Activated T-helper 1 cell treated with anti-CD3 and anti-CD28 coated beads, Interleukin-2, amount 50 U/mL, for 16 hours (primary cell): ENCODE measurements at places on chromosomes 1 and 21.

GRCh38 chr21:32423320-32424190 lies 11.0 kb downstream of the EVA1C start:
- no peak for DNase-seq

GRCh38 chr1:165052936-165053335 lies 303.6 kb downstream of the LMX1A start:
- no peak for DNase-seq

DNA sequence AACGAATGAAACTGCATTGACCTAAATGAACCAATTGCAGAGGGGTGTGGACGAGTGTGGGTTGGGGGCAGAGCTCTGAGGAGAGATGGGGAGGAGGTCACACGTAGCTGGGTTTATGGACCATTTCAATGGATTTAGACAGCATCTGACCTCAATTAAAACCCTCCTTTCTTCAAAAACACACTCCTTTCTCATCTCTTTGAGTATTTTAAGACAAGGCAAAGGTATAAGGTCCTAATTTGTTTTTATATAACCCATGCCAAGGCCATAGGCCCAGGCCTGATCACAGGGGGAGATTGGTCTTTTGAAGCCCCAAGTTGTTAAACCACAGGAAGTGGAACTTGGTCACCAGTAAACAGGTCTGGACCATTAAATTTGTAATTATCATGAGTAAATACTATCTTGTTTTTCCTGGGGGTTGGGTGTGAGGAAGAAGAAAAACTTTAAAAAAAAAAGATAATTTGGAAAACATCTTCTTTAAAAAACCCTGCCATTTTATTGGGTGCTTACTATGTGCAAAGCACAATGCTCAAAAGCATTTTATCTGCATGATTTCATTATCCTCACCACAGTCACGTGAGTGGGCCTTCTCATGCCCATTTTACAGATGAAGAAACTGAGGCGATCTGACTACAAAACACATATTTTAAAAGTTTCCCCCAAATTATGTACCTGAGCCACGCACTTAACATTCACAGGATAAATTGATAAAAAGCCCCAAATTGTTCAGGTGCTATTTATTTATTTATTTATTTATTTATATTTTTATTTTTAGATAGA lies 8.9 kb upstream of the INAVA start:
- DNase-seq: no peak

- DNase-seq: no peak
These were observed 39.1 kb upstream of the LRP8 start for GRCh38 chr1:53366901-53367502.

- no peak for DNase-seq
These were observed 1.7 kb upstream of the CLDN14 start for GRCh38 chr21:36481639-36482038.

GRCh38 chr1:34500451-34500850 lies 254.4 kb upstream of the GJB5 start:
- DNase-seq: no peak
